ENCODE measurements at places on chromosomes 5 and 9.

DNA sequence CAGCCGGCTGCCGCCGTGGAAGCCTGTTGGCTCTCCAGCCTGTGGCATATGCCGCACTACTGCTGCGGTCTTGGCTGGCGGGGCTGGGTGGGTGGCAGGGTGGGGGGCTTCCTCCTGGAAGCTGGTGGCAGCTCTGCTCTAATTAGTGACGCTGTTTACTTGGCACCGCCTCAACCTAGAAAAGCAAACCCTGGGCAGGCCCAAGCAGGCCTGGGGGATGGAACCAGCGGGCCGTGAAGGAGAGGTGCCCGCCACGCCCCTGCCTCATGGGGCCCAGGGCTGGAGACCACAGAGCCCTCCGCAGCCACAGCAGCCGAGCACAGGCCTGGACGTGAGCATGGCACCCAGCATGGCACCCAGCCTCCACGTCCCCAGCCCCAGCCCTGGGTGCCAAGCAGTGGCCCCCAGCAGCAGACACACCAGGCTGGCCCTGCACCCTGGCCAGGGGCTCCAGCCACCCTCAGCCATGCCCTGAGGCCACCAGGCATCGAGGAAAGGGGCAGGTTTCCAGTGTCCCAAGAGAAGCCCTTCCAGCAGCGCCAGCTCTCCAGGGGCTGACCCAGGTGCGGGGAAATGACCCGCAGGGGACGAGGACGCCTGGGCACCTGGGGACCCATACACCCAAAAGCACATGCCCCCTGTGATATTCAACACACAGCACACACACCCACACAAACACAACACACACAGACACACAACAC, 5.4 kb upstream of the CCDC187 start:
- DNase-seq: no peak

GRCh38 chr9:71816916-71817451, 48.7 kb upstream of the CEMIP2 start:
- no peak for DNase-seq

- DNase-seq: no peak
Observed at GRCh38 chr5:168460606-168461005, 25.7 kb upstream of the RARS1 start.

DNA sequence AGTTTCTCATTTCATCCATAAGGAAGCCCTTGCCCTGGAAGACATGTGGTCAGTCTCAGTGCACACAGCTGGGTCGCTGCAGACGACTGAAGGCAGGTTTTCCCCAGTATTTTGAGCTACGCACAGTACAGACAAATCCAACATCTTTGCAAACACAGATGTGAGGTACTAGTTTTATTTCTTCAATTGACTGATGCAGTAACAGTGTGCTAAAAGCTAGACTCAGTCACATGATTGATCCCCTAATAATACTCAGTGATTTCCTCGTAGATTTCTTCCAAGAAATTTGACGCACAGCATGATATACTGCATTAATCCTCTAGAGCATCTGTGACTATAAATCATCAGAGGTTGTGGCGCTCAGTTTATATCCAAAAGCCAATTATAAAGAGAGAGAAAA, 346.1 kb downstream of the DIRAS2 start:
- no peak for DNase-seq

DNA sequence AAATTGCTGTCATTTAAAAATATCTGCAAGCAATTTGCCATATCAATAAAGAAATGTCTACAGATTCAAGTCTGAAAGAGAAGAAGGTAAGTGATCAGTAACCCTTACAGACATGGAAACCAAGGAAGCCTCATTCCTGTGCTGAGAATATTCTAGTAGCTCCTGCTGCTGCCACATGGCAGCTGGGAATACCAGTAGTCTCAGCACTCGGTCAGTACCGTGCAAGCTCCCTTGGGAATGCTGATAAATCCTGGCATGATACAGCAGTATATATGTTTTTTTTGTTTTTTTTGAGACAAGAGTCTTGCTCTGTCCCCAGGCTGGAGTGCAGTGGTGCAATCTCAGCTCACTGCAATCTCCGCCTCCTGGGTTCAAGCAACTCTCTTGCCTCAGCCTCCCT, 27.9 kb downstream of the NANS start:
- no peak for DNase-seq

DNA sequence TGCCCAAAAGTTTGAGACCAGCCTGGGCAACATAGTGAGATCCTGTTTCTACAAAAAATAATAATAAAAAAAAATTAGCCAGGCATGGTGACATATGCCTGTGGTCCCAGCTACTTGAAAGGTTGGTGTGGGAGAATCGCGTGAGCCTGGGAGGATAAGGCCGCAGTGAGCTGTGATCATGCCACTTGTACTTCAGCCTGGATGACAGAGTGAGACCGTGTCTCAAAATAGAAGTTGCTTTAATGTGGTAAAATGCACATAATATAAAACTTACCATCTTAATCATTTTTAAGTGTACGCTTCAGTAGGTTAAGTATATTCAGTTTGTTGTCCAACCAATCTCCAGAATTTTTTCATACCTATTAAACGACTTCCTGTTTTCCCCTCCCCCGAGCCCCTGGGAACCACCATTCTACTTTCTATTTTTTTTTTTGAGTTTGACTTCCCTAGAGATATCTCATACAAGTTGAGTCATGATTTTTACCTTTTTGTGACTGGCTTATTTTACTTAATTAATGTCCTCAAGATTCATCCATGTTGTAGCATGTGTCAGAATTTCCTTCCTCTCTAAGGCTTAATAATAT, 120.1 kb upstream of the POC5 start:
- no peak for DNase-seq

DNA sequence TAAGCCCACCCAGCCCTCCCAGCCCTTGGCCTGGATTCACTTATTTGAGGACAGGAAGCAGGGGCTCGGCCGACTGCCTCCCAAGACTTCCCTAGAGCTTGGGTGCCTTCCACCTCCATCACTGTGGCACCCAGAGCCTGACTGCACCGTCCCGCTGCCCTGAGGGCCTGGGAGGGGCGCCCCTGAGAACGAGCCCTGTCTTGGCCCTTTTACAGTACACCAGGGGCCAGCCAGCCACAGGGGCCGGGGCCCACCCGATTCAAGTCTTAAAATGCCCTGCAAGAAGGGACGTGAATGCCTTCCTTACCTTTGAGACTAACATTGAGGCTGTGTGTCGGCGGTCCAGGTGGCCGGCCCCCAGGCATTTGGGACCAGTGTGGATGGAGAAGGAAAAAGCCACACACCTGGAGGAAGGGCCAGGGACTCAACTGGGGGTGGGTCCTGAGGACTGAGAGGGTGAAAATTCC, 16.8 kb downstream of the FAM78A start:
- no peak for DNase-seq

DNA sequence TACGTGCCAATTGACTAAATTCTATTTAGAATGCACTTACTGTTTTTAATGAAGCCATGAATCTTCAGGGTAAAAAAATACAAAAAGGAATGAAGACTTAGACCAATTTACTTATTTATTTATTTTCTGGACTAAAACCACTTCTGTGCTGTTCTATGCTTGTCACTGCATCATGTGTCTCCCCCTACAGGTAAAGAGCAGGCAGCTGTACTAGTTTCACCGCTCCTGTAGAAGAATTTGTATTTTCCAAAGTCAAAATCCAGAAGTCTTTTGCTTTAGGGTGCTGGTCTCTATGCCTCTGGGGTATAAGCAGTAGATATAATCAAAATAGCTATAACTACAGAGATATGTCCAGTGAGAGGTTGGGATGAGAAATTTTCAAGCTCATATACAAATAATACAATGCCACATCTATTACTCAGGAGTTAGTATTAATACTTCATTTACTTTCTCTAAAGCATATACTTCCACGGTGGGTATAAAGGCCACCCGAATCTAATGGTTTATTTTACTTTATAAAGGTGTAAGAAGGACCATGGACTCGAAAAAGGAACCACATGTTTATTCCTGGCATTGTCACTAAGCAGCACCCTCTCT, 591.5 kb downstream of the RAB3C start:
- DNase-seq: no peak

DNA sequence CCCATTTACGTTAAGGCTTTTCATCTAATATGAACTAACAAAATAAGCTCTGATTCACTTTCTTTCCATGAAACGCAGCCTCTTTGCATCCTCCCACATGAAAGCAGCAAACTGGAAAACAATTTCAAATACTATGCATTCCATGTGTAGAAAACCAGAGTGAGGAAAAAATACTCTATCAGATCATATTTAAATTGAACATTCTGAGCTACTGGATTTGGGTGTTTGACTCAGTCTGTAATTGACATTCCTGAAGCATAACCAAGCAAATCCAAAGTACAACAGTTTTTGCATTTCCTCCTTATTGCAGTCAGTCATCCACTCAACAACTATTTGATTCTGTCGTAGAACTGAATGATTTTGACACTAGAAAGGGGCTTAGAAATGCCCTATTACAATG, 399.1 kb upstream of the NMUR2 start:
- DNase-seq: no peak

GRCh38 chr5:14107536-14107935, 35.6 kb upstream of the TRIO start:
- no peak for DNase-seq

DNA sequence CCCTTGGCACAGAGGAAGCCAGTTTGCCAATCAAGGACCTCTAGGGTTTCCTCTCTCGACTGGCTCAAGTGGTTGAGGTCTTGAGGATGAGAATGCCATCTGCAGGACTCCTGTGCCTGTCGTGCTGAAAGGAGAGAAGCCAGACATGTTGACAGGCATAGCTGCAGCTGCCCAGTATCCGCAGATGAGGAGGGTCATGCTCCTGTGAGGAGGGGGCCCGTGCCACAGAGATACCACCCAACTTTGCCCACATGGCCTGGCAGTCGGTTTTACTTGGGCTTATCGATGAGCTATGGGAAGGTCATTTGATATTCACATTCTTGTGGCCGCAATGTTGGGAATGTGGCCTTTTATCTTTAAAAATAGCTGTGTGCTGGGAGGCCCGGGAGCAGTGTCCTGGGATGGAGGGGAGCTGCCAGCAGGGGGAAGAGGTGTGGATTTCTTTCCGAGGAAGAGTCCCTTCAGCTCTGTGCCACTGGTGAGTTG, 17.4 kb downstream of the FRMPD1 start:
- no peak for DNase-seq

GRCh38 chr9:119298076-119298853, 71.0 kb downstream of the BRINP1 start:
- no peak for DNase-seq

DNA sequence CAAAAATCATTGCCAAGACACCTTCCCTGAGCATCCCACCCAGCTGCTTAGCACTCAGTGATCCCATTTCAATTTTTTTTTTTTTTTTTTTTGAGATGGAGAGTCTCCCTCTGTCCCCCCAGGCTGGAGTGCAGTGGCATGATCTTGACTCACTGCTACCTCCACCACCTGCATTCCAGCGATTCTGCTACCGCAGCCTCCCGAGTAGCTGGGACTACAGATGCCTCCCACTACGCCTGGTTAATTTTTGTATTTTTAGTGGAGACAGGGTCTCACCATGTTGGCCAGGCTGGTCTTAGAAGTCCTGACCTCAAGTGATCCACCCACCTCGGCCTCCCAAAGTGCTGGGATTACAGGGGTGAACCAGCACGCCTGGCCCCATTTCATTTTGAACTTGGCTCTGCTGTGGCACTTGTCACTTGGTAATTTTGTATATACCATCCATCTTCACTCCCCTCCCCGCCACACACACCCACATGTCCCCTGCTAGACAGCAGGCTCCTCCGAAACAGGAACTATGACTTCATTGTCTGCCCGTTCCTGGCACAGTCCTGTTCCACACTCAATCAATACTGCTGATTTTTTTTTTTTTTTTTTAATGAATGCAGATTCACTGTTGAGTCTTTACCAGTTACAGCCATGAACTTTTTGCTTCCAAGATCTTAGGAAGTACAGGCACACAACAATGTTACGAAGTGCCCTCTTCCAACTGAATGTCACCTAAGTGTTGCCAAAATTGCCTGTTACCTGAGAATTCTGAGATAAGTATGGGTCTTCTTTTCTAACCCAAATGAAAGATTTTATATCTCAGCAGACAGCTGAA, 17.3 kb upstream of the ZBTB34 start:
- DNase-seq: no peak

- DNase-seq: no peak
Observed at GRCh38 chr9:79185866-79186265, 385.9 kb upstream of the TLE4 start.

DNA sequence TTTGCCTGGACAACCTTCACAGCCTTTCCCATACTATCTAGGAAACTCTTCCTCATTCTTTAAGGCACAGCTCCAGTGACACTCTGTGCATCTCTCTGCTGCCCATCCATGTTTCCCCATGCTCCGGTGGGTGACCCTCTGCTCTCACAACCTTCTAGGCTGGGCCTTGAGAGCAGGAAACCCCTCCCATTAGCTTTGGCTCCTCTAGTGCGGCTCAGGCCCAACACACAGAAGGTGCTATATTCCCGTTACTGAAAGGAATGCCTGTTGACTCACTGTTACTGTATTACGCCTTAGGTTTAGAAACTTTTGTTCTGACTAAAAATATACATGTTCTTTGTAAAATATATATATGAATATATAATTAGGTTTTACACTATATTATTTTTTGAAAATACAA, 8.1 kb upstream of the CCL28 start:
- no peak for DNase-seq

GRCh38 chr9:120480707-120481106, 99.3 kb downstream of the CDK5RAP2 start:
- no peak for DNase-seq

GRCh38 chr9:96232539-96233241, 69.3 kb downstream of the HSD17B3 start:
- DNase-seq: no peak

GRCh38 chr5:74201334-74202081, 439.0 kb downstream of the ENC1 start:
- no peak for DNase-seq

GRCh38 chr9:127724012-127724411, 8.1 kb downstream of the TTC16 start:
- no peak for DNase-seq

Measured in iPS DF 6.9 (cell line).